Activated naive CD4-positive, alpha-beta T cell treated with anti-CD3 and anti-CD28 coated beads for 36 hours (primary cell): ENCODE measurements at places on chromosomes 7 and 10. TPM values are rescaled to one million over a fixed set of nuclear protein-coding genes. Genes with fewer than 3 reads are reported as not detected.

Gene CTAGE15
- total RNA-seq, result not detected

Gene PRSS37
- total RNA-seq, result not detected

DNA sequence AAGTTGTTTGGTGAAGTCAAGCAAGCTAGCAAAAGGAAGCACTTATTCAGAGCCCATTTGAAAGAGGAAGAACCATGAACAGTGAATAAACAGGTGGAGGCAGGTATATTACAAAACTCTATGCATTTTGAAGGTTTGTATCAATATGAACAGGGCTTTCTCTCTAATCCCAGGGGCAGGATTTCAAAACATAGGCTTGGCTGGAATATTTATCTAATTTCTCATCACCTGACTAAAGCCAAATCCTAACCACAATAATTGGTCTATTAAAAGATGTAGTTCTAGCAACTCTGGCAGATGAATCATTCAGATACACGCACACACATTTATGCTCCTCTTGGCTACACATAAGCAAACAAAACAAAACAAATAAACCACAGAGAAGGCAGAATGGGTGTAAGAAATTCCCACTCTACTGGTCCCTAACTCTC, 554.4 kb downstream of the INHBA start:
- no peak for DNase-seq

GRCh38 chr7:112370436-112370835, 79.8 kb upstream of the IFRD1 start:
- no peak for DNase-seq

DNA sequence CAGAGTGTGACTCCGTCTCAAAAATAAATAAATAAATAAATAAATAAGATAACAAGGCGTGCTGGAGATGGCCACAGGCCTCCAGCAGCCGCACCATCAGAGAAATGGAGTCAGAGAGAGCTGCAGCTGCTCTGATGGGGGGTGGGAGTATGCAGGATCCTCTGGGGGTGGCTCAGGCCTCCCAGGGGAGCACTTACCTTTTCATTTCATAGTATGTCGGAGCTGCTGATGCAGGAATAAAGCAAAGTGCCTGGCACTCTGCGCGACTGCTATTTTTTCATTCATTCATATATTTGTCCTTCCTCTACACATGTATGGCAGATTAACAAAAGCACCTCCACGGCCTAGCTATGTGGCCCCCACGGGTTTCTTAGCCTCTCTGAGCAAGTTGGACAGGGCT, 175.9 kb downstream of the CUX1 start:
- DNase-seq, result no peak
